ENCODE measurements at places on chromosomes 1 and 21.

GRCh38 chr1:225137976-225138375, 208.5 kb downstream of the DNAH14 start:
- no peak for DNase-seq

DNA sequence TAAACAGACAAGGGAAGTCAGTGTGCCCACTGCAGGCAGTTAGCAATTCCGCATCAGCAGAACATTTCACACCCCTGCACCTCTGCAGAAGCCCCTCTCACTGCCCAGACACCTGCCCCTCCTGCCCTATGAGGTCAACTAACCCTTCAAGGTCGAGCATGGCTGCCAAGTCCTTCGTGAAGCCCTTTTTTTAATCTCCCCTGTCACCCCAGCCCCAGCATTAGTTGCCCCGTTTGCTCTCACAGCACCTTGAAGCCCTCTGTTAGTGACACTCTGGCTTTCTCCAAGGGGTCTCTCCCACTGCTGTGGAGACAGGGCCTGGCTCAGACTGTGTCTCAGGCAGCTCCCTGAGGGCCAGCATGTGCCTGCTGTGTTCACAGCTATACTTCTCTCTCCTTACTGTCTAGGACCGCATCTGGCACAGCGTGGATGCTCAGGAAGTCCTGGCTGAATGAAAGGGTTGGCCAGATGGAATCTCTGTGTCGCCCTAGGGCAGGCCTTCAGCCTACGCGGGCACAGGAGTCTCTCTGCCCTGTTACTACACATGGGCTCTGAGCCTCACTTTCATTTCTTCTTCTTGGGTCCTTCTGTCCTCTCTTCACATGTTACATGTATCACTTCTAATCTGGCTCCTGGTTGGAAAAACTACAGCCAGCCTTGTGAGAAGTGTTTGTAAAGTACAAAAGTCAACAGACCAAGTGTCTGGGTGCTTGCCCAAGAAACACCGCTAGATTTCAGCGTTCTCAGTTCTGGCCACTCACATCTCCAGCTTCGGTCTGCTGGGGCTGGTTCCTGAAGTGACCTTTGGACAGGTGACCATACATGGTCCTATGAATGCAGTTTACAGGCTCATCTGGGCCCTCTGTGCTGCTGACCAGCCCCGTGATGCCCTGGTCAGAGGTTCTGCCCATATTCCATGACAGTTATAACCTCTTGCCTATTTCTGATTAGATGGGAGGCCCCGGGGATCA, 19.7 kb downstream of the SLC2A1 start:
- no peak for DNase-seq

DNA sequence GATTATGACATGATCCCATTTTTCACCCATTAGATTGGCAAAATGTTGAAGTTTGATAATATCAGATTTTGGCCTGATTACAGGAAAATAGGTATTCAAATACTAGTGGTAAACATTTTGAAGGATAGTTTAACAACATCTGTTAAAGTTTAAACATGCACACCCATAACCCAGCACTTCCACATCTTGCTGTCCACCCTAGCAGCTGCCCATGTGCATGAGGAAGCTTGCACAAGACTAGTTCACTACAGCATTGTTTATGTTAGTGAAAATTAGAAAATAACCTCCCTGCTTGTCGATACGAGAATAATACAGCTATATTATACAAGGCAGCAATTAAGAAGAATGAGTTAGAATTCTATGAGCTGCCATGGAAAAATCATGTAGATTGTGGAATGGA, 127.6 kb downstream of the C1orf21 start:
- no peak for DNase-seq

- no peak for DNase-seq
These were observed 6.8 kb upstream of the BSND start for GRCh38 chr1:54991939-54992338.

GRCh38 chr1:210394281-210394821, 65.6 kb downstream of the HHAT start:
- DNase-seq = no peak

GRCh38 chr1:73789965-73790364, 408.0 kb downstream of the LRRIQ3 start:
- no peak for DNase-seq

- no peak for DNase-seq
These were observed 27.8 kb downstream of the ECE1 start for GRCh38 chr1:21262293-21263051.

- DNase-seq = no peak
These were observed 15.5 kb upstream of the CELA3B start for GRCh38 chr1:21961337-21961736.

DNA sequence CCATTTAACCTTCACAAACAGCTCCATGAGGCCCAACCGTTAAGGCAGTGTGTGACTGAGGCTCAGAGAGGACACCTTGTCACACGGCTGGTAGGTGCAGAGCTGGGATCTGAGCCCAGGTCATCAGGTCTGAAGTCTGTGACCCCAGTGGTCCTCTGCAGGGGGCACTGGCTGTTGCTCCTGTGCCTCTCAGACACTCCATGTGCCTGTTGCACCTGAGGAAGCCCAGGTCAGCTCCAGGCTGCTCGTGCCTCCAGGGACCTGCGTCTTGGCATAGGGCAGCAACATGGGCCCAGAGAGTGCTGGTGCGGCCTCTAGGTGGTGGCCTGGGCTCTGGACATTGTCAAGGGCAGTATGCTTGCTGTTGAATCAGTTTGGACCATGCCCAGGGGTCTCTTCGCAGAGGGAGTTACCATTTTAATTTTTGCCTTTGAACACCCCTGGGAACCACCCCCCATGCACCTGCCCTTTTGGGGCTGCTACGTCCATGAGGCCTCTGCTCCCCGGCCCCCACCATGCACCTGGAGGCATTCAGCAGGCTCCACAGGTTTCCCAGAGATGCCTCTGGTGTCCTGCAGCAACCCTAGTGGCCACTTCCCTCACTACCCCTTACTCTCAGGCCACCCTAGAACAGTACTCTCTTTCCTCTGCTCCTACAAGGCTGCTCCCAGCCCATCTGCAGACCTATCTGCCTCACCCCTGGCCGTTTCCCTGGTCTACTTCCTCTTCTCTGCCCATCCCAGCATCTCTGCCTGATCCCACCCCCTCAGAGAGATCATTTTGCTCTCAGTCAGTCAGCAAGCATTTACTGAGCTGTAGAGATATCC, 25.2 kb upstream of the EPS8L3 start:
- DNase-seq = peak; percentile 72

- DNase-seq = no peak
These were observed 20.9 kb downstream of the LAMC1 start for GRCh38 chr1:183043872-183044854.

DNA sequence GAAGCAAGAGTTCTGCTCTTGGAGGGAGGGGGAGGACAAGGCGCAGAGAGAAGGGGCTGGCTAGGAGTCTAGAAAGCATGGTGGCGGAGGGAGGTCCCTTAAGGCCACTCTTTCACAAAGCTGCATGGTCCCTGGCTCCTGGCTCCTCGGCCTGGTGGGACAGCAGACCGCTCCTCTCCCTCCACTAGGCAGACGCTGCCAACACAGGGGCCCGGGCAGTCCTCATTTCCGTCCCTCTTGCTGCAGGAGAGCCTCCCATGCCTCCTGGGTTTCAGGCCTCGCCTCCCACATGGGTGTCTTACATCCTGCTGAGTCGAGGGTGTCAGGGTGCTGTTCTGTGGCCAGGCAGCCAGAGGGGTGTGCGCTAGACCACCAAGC, 108.0 kb downstream of the CASZ1 start:
- no peak for DNase-seq

DNA sequence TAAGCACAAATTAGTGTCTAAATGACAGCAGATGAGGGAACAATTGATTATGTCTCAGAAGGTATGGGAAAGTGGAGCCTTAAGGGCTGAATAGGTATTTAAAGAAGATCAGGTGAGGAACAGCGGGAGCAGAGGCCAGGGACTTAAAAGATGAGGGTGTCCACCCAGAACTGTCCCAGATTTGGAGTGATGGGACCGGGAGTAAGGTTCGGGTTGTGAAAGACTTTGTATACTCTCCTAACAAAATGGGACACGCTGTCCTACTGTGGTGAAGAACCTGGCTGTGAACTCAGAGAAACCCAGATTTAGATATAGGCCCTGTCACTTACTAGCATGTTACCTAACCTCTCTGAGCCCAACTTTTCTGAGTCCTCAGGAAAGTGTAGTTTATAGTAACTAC, 140.6 kb downstream of the C1orf21 start:
- DNase-seq = no peak

- DNase-seq = no peak
These were observed 4.4 kb downstream of the PIGR start for GRCh38 chr1:206941766-206942418.

Measured in GDM1 (cell line).